AG08396 (cell line): ENCODE measurements at places on chromosomes 16 and 17.
A peak's percentile ranks its signal among the peaks of the same experiment; 100 is the strongest.

GRCh38 chr17:2943981-2944380 lies 119.4 kb downstream of the OR1D5 start:
- DNase-seq: no peak

- DNase-seq: peak; percentile 89
Observed at GRCh38 chr17:77404812-77405581, 264.2 kb downstream of the SEC14L1 start.

DNA sequence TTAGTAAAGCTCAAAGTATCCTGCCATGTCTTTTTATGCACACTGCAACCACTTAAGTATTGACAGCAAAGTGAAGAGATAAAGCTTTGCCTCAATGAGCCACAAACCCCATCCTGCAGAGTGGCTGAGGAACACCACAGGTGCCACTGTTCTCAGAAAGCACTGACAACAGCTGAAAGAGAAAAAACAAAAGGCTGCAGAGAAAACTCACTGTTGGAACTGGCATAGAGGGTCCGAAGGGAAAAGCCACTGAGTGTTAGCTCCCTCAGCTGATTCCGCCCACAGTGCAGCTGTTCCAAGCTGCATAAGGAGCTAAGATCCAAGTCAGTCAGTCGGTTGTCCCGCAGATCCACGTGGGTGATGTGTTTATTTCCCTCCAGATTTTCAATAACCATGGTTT lies 48.3 kb downstream of the PHLPP2 start:
- no peak for DNase-seq

- DNase-seq: peak; percentile 62
Observed at GRCh38 chr16:66486773-66487579, 59.9 kb downstream of the BEAN1 start.

DNA sequence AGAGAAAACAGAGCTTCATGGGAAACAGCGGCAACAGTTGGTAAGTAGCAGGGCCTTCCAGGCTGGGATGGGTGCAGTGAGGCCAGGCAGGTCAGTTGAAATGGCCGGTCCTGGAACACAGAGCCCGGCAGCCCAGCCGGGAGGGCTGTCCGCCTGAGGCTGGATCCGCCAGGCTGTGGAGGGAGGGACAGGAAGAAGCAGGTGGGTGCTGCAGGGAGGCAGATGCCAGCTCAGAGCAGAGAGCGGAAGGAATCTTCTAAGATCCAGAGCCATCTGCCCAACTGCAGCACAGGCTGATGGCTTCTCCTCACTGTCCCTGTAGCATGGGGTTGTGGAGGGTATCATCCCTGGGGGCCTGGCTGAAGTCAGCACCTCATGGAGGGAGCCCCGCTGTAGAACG lies 599 bp downstream of the RNF112 start:
- no peak for DNase-seq

GRCh38 chr16:2364638-2365210 lies 24.2 kb upstream of the ABCA3 start:
- DNase-seq: no peak

- DNase-seq: peak; percentile 78
Observed at GRCh38 chr17:27315322-27315721, 21.4 kb downstream of the WSB1 start.

DNA sequence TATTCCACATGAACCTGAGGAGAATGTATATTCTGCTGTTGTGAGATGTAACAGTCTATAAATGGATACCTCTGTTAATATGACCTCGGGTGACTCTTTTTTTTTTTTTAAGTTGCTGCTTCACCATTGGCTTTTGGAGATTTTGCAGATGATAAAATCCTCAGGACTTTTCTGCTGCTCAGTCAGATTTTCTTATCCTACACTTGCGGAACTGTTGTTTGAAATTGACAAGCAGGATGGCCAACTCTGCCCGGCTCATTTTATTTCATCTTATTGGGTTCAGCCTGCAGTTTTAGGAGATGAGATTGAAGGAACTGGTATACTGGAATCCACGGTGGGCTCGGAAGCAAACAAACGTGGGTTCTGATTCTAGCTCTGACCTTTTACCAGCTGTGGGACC lies 19.3 kb downstream of the IL4R start:
- no peak for DNase-seq

DNA sequence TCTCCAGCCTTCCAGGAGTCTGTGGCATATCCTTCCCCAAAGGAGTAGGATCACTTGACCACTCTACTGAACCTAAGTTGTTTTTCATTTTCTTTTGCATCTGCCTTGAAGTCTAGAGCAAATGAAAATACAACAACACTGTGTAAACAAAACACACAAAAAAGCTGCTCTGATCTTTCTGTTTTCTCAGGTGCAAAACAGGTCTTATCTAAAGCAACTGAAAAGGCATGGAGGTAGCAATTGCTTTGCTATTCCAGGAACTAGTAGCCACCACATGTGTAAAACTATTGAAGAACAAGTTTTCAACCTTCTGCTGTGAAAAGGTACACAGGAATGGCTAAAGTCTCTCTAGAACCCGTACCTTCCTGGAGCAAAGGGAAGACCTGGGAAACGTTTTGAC lies 127.1 kb downstream of the PITPNC1 start:
- no peak for DNase-seq

DNA sequence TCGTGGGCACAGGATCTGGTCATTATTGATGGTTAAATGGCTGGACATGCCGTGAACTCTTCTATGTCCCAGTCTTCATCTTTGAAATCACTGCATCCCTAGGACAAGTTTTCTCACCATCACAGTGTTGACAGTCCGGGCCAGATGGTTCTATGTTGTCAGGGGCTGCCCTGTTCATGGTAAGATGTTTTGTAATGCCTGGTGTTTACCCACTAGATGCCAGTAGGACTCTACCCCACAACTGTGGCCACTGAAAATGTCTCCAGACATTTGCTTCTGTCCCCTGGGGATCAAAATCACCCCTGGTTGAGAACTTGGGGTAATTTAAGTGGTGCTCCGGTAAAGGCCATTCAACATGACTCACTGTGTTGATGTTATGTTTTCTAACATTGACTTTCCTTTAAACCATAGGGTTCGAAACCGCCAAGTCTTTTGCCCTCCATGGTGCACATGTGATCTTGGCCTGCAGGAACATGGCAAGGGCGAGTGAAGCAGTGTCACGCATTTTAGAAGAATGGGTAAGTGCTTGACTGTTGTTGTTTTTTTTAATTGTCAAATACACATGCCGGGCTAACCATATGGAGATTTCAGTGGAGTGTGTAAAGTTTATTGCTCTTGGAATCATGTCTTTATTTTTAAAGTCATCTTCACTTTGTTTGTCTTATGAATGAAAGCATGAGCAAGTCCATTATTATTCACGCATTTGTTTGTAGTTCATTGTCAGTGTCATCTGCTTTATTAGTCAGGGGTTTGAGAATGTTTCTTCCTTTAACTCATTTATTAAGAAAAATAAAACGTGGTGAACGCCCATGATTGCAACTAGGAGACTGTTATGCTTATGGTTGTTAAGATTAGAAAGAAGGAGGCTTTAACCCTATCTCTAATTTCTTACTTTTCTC lies 64.6 kb downstream of the WWOX start:
- no peak for DNase-seq

DNA sequence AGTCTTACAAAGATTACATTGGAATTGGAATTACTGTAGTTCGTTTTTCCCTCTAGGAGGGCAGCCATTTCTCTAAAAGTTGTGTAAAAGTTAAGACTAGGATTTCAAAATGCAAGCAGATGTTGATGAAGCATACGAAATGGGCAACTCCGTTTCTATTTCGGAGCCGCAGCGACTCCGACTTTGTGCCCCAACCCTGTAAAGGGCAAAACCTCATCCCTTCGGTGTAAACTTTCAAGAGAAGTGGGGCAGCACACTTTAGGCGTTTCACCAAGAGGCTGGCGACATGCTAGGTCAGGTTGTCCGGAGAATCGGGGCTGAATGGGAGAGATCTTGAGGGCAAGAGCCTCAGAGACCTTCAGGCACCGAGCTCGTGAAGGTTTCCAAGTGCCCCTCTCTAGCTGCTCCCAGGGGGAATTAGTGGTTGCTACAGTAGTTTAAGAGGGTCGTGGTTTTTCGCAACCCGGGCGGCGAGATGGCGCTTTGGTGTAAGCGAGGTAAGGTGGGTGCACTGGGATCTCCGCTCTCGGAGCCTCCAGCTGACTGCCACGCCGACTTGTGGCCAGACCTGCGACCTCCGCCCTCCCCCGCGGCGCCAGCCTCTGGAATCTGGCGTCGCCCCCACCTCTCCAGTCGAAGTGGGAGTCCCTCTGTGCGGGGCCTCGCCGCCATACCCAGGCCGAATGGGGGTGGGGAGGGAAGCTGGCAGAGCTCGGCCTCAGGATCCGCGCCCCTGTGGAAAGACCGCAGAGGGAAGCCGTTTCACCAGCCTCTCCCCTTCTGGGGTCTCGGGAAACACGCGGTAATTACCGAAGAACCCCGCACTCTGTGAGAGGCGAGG lies 1.0 kb upstream of the HEXIM2 start:
- peak; percentile 60 for DNase-seq

GRCh38 chr17:4162321-4162720 lies 19.3 kb downstream of the CYB5D2 start:
- no peak for DNase-seq

GRCh38 chr16:68503334-68503733 lies 35.8 kb upstream of the ZFP90 start:
- DNase-seq: peak; percentile 46

DNA sequence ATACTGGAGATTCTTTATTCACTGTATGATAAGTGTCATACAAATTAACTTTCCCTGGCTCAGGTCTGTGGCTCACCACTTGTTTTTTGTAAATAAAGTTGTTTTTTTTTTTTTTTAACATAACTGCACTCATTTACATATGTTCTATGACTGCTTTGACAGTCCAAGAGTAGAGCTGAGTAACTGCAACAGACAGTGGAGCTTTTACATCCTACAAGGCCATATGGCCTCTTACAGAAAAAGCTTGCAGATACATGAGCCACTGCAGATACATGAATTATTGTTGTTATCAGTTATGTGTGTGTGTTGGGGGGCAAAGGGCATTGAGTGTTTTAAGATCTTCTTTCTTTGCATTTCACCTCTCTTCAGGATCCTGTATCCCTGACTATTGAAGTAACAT lies 311.7 kb downstream of the BCAS3 start:
- DNase-seq: no peak
